LNCaP clone FGC (cell line): ENCODE measurements at places on chromosomes 5 and 9.

DNA sequence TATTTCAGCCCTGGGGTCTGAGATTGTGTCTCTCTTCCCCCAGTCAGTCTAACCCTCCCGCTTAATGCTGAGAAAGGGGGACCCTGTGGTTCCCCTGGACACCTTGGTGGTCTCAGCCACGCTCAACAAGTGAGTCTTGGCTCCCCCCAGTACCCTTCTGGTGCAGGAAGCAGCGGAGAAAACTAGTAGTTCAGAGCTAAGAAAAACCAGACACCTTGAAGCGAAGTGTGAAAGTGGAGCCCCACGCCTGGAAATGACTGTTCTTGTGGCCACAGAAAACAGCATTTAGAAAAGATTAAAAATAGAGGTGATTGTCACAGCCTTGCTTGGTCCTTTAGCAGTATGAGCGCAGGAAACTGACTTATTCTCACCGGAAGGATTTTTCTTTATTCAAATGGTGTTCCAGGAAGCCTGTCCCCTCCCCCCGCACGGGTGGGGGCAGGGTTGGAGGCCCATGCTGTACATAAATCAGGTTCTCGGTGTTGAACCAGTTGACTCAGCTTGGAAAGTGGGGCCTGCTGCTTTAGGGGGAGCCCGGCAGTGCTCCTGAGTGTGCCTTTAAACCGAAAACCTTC is 8.1 kb downstream of the ARPC5L start:
- no peak for DNase-seq

GRCh38 chr5:168427224-168427623 is 59.0 kb upstream of the RARS1 start:
- no peak for DNase-seq

- no peak for DNase-seq
Observed at GRCh38 chr9:2623288-2624050, 1.9 kb downstream of the VLDLR start.

DNA sequence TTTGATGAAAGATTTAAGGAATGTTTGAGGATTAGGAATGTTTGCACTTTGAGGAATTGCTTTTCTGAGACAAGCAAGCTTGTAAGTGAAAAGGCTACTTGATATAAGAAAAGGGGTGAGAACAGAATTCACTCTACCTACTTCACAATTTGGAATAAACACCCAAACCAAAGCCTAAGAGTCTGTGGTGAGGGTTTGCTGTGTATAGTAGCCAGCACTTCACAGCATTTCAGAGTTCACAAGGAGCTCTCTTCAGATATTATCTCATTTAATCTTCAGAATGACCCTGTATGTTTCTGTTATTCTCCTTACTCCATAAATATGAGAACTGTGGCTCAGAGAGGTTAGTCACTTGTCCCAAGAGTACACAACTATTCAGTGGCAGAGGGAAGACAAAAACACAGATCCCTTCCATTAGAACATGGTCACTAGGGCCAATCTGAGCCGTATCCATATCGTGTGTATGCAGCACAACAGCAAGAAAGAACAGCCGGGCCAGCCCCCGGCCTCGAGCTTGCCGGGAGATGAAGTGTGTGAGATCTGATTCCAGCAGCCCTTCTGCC is 92.4 kb downstream of the FRMD3 start:
- no peak for DNase-seq

DNA sequence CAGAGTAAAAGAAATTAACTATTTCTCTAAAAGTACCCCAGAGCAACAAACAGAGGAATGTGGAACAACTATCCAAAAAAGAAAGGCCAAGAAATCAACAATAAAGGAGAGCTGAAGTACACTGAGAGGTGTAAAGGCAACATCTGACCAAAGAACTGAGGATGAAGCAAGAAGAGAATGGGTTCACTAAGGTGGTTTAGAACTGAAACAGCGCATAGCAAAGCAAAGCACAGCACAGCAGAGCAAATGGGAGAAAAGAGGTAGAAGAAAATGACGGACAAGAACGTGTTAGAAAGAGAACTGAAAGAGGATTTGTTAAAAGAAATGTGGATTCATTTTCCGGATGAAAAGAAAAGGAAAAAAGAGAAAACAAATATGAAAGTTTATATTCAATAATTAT is 25.8 kb downstream of the RFX3 start:
- no peak for DNase-seq

- DNase-seq = no peak
Observed at GRCh38 chr9:112860451-112860850, 30.2 kb downstream of the SLC46A2 start.

- DNase-seq = no peak
Observed at GRCh38 chr9:33107762-33108161, 31.3 kb upstream of the SMU1 start.

DNA sequence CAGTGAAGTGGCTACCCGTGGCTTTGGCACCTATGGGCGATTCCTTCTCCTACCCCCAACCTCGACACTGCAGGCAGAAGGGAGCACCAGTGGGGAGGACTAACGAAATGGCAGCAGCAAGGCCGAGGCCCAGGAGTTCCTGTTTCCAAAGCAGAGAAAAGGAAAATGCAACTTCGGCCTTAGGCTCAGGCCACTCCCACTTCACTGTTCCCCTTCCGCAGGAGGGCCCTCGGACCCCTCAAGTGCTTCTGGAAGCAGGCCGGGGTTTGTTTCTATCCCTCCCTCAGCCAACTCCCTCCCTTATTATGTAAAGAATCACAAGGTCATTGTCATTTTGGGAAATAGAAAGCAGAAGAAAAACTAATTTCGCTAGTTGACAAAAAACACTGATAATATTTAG is 36.4 kb upstream of the NKX2-5 start:
- no peak for DNase-seq

DNA sequence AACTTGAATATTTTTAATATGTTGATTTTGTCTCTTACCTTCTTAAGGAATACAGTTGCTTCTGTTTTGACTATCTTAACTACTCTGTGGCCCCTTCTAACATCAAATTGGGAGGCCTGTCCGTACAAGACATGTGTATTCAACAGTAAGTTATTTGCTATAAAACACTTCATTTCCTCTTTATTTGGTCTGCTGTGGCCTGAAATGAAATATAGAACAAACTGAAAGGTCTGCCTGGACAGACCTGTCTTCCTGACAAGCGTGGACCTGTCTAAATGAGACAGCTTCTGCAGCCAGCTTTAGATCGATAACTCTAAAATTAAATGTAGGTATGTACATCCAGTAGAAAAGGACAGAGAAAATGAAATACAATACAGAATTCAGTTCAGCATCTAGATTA is 2.2 kb upstream of the LPAR1 start:
- no peak for DNase-seq

GRCh38 chr5:10049858-10050455 is 199.7 kb downstream of the ATPSCKMT start:
- no peak for DNase-seq

GRCh38 chr5:9046756-9047481 is 499.0 kb downstream of the SEMA5A start:
- no peak for DNase-seq

GRCh38 chr5:23506329-23507236 is 826 bp upstream of the PRDM9 start:
- peak; percentile 39 for DNase-seq

GRCh38 chr9:96084331-96084734 is 208.8 kb downstream of the ERCC6L2 start:
- DNase-seq = no peak

- DNase-seq = no peak
Observed at GRCh38 chr9:126326228-126327005, at the start of gene MVB12B. Gene MVB12B, plus strand, starts transcription at chr9:126326829. Its CDS starts 101 bp downstream, at chr9:126326930.

DNA sequence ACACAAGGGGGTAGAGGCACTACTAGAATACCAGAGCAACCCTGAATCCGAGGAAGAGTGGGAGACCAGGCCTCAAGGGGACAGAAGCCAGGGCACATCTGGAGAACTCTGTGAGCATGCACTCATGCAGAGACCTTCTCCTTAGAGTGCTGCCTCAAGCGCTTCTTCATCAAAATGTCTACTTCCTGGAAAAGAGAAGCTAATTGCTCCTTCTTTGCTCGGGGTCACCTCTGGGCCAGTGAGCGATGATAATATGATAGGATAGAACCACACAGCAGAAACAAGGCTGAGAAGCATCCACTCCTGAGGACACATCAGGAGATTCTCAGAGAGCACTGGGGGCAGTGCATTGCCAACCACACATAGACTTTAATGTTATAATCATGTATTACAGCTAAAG is 23.7 kb upstream of the LMNB1 start:
- DNase-seq = no peak

- no peak for DNase-seq
Observed at GRCh38 chr5:178555771-178556211, 34.4 kb downstream of the COL23A1 start.

- no peak for DNase-seq
Observed at GRCh38 chr9:136151214-136151804, 32.6 kb upstream of the TMEM250 start.

DNA sequence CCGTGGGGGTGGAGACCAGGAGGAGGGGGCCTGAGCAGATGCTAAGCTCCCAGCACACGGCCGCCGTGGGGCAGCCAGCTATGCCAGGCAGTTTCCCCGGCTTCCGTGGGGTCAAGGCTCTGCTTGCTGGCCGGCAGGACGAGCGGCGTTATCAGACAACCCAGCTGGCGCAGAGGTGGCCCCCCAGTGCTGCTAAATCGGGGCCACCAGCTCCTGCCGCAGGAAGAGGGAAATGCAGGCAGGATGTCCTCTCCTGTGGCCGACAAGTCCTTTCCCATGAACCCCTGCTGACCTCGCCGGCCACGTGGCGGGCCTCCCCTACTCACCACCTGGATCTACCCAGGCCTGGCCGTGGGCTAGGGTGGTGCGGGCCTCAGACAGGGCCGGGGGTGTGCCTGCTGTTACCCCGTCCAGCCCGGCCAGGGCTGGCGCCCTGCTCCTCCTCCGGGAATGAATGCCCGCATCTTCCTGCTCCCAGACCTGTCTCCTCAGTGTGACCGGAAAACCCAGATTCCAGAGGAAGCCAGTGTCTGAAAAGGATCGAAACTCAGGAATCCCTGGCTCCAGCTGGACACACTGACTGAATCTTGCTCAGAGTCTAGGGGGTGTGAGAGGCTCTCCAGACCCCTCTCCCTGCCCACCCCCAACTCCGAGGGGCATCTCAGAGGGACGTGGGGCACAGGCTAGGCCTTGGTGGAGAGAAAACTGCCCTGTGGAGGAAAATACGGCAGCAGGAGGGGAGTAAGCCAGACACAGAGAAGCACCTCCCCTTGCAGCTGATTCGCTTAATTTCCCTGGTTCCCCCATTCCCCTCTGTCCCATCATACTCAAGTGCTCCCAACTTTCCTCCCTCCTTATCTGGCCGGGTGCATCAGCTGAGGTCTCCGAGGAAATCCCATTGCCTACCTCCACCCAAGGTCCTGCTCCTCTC is 3.9 kb downstream of the FLT4 start:
- DNase-seq = no peak

DNA sequence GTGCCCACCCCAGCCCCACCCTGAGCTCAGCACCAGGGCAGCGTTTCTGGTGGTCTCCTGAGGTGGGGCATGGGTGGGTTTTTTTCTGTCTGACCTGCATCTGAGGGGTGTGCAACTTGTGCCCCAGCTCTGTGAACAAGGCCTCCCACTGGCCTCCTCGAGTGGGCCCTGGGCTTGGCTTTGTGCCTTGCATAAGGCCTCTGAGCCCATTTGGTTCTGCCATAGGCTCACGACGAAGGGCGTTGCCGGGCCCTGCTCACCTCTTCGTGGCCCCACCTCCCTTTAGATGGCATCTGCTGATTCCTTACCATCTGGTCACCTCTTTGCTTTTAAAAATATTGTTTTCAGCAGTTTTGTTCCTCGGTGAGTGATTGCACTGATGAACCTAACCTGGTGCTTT is 127.1 kb upstream of the COL5A1 start:
- DNase-seq = no peak

GRCh38 chr9:129899620-129900019 is 64.4 kb downstream of the USP20 start:
- no peak for DNase-seq

DNA sequence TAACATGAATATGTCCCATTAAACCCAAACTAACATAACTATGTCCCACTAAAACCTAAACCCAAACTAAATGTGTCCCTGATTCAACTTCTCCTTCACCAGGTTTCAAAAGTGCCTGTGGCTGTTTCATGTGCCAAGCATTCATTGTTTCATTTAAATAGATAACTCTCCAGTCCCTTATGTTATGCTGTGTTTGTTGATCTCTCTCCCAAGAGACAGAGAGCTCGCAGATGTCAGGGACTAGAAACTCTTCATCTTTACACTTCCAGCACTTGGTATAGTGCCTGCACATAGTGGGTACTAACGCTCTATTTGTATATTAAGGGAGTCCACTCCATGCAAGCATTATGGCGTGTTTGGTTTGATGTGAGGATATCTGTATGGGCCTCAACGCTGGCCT is 118.0 kb downstream of the GPBP1 start:
- no peak for DNase-seq

- peak; percentile 30 for DNase-seq
Observed at GRCh38 chr9:120360046-120360445, 219.9 kb downstream of the CDK5RAP2 start.
